Activated CD4-positive, alpha-beta memory T cell treated with anti-CD3 and anti-CD28 coated beads for 36 hours (primary cell): ENCODE measurements at places on chromosomes 16 and 17. TPM values are rescaled to one million over a fixed set of nuclear protein-coding genes. Genes with fewer than 3 reads are reported as not detected.
A peak's percentile ranks its signal among the peaks of the same experiment; 100 is the strongest.

The HYDIN gene
- total RNA-seq: not detected

The TEX2 gene
- 11.9 TPM for total RNA-seq

The MYH8 gene
- not detected for total RNA-seq

The KRTAP1-5 gene
- total RNA-seq: not detected

DNA sequence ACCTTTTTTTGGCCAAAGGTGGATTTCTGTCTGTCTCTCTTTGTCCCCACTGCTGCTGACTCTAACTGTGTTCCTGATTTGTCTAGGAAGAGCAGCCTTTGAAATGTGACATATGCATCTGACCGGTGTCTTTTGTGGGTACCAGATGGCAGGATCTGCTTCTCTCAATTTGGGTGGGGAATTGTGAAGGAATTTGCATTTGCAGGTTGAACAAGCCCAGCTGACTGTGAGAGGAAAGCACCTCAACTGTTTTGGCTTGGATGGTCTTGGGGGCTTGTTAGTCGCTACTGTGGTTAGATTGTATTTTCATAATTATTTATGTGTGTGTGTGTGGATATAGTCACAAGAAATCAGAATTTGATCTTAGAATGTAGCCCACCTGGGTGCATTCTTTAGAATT, 37.7 kb upstream of the LCMT1 start:
- H3K4me3 ChIP-seq: no peak overlapping the region
- no peaks in the 10 kb centered on the region for H3K36me3 ChIP-seq
- DNase-seq: no peak
- H3K4me1 ChIP-seq: peaks cover 3% of the 10 kb centered on the region

DNA sequence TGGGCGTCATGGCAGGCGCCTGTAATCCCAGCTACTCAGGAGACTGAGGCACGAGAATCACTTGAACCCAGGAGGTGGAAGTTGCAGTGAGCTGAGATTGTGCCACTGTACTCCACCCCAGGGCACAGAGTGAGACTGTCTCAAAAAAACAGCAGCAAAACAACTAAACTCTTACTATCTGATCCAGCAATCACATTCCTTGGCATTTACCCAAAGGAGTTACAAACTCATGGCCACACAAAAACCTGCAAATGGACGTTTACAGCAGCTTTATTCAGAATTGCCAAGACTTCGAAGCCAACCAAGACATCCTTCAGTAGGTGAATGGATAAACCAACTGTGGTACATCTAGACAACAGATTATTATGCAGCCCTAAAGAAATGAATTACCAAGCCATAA, 4.0 kb downstream of the SIAH1 start:
- no peak overlapping the region for H3K27ac ChIP-seq
- peaks cover 43% of the 10 kb centered on the region for H3K4me1 ChIP-seq
- peaks cover 4% of the 10 kb centered on the region for H3K36me3 ChIP-seq

DNA sequence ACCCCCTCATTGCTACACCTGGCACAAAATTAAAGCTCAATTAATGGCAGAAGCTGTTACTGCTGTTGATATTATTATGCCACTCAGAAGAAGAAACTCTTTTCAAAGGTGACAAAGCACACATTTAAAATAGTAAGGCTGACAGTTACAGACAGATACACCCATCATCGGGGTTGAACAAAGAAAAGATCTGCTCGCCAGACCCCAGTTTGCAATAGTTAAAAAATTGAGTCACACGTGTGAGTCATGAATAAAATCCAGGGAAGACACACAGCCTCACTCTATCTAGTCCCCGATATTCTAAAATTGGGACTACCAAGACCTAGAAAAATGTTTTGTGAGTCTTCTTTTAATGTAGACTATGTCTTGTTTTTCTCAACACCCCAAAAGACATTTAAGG, 330.0 kb upstream of the SOX9 start:
- no peaks in the 10 kb centered on the region for H3K27me3 ChIP-seq
- no peaks in the 10 kb centered on the region for H3K36me3 ChIP-seq
- no peaks in the 10 kb centered on the region for H3K4me1 ChIP-seq
- H3K4me3 ChIP-seq: no peak overlapping the region
- DNase-seq: no peak
- H3K27ac ChIP-seq: no peak overlapping the region

DNA sequence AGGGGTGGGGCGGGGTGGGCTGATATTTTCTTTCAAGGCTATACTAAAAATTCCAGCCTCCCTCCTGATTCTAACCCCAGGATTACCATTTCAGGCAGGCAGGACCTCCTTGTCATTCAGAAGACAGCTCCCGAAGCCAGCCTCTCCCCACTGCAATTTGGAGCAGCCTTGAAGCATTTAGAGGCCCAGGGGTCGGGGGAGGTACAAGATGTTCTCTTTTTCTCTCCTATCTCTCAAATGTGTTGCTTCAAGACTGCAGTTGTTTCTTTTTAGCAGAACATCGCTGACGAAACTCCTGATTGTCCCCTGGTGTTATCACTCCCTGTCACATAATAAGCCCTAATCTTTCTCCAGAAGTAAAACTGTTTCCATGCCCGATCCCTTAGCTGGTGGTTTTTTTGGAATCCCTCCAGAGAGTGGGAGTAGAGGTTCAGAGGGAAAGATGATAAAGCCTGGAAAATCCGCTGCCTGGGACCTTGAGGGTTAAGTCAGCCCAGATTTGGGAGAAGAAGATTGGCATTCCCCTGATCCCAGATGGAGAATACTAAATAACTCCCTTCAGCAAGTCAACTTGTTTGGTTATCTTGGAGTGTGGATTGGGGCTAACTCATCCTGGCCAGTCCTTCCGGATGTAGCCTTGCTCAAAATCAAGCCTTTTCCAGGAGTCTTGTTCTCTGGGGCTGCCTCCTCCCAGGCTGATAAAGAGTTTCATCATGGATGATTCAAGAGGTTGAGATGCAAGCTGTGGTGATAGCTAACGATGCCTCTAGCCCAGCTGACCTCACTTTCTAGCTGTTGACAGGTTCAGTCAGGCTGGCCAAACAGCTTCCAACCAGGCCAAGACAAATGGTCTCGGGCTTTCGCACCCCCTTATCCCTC, 71.3 kb downstream of the SOX9 start:
- H3K27me3 ChIP-seq: no peaks in the 10 kb centered on the region
- H3K4me3 ChIP-seq: no peak overlapping the region
- no peaks in the 10 kb centered on the region for H3K36me3 ChIP-seq
- no peak for DNase-seq
- H3K27ac ChIP-seq: no peak overlapping the region
- no peaks in the 10 kb centered on the region for H3K4me1 ChIP-seq

- H3K36me3 ChIP-seq: no peaks in the 10 kb centered on the region
- DNase-seq: no peak
- no peak overlapping the region for H3K27ac ChIP-seq
- H3K4me3 ChIP-seq: no peak overlapping the region
- peaks cover 7% of the 10 kb centered on the region for H3K27me3 ChIP-seq
Observed at GRCh38 chr17:50582741-50583140, 22.2 kb downstream of the CACNA1G start.

GRCh38 chr16:80367037-80367658, 173.6 kb upstream of the DYNLRB2 start:
- no peak for DNase-seq
- H3K27ac ChIP-seq: no peak overlapping the region

DNA sequence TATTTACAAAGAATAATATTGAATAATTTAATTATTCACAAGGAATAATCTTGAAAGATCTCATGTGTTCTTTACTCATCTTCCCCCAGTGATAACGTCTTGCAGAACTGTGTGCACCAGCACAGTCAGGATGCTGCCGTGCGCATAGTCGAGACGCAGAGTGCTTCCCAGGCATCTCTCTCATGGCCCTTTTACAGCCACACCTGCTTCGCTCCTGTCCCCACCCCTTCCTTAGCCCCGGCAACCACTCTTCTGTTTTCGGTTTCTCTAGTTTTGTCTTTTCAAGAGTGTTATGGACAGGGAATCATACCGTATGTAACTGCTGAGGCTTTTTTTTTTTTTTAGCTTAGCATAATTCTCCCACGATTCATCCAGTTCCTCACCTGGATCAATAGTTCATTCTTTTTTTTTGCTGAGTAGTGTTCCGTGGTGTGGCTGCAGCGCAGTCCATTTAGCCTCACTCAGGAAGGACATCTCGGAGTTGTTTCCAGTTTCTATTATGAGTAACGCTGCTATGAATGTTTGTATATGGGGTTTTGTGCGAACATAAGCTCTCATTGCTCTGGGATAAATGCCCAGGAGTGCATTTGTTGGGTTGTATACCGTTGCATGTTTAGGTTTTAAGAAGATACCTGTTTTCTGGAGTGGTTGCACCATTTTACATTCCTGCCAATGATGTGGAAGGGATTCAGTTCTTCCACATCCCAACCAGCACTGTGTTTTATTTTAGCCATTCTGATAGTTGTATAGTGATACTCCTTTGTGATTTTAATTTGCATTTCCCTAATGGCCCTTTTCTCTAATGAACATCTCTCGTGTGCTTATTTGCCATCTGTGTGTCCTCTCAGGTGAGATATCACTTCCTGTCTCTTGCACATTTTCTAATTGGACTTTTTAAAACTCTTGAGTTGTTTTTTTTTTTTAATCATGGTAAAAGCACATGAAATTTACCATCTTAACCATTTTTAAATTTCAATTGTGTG, 47.6 kb downstream of the SEC14L1 start:
- peaks cover 22% of the 10 kb centered on the region for H3K36me3 ChIP-seq
- peaks cover 32% of the 10 kb centered on the region for H3K4me1 ChIP-seq
- peak overlapping the region; percentile 53 for H3K4me3 ChIP-seq
- H3K27ac ChIP-seq: peak overlapping the region; percentile 85
- DNase-seq: peak; percentile 20

GRCh38 chr17:55895112-55895759, 144.4 kb downstream of the PCTP start:
- peaks cover 13% of the 10 kb centered on the region for H3K27me3 ChIP-seq
- H3K4me3 ChIP-seq: no peak overlapping the region
- no peak overlapping the region for H3K27ac ChIP-seq
- no peak for DNase-seq
- no peaks in the 10 kb centered on the region for H3K36me3 ChIP-seq
- no peaks in the 10 kb centered on the region for H3K4me1 ChIP-seq

DNA sequence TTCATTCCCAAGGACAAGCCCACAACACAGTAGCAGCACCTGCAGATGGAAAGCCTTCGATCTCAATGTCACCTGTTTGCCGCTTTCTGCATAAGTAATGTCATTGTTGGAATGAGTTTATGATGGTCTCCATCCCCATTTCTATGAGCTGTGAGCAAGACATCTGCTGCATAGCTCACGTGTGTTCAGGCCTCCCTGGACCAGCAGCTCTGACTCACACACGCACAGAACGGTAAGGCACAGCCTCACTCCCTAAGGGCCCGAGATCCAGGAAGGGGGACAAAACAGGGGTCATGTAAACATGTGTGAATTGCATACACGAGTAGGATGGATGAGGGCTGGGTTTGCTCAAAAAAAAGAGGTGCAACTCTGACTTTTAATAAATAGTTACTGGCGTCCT, 223.1 kb downstream of the SOX9 start:
- H3K4me1 ChIP-seq: no peaks in the 10 kb centered on the region
- H3K27me3 ChIP-seq: peaks cover 5% of the 10 kb centered on the region
- no peak for DNase-seq
- no peak overlapping the region for H3K27ac ChIP-seq
- H3K4me3 ChIP-seq: no peak overlapping the region
- no peaks in the 10 kb centered on the region for H3K36me3 ChIP-seq

- DNase-seq: no peak
- no peaks in the 10 kb centered on the region for H3K36me3 ChIP-seq
- peaks cover 20% of the 10 kb centered on the region for H3K4me1 ChIP-seq
- H3K27ac ChIP-seq: no peak overlapping the region
- H3K4me3 ChIP-seq: no peak overlapping the region
- H3K27me3 ChIP-seq: peaks cover 1% of the 10 kb centered on the region
Observed at GRCh38 chr16:89822188-89823086, 5.8 kb upstream of the SPIRE2 start.

GRCh38 chr17:80759377-80759673, 214.7 kb downstream of the RPTOR start:
- DNase-seq: peak; percentile 71
- H3K4me1 ChIP-seq: peaks cover 60% of the 10 kb centered on the region
- H3K27ac ChIP-seq: peak overlapping the region; percentile 86
- H3K36me3 ChIP-seq: peaks cover 23% of the 10 kb centered on the region

- H3K36me3 ChIP-seq: no peaks in the 10 kb centered on the region
- H3K27me3 ChIP-seq: peaks cover 11% of the 10 kb centered on the region
- DNase-seq: no peak
Observed at GRCh38 chr16:16828913-16829398, 450.0 kb downstream of the NPIPA7 start.

GRCh38 chr17:27621536-27621935, 9.5 kb upstream of the LGALS9 start:
- H3K4me3 ChIP-seq: no peak overlapping the region
- H3K27me3 ChIP-seq: no peaks in the 10 kb centered on the region
- no peak overlapping the region for H3K27ac ChIP-seq
